ENCODE measurements at places on chromosomes 3 and 15.

GRCh38 chr3:110199588-110199943 is 862.2 kb upstream of the DPPA4 start:
- no peak for DNase-seq

DNA sequence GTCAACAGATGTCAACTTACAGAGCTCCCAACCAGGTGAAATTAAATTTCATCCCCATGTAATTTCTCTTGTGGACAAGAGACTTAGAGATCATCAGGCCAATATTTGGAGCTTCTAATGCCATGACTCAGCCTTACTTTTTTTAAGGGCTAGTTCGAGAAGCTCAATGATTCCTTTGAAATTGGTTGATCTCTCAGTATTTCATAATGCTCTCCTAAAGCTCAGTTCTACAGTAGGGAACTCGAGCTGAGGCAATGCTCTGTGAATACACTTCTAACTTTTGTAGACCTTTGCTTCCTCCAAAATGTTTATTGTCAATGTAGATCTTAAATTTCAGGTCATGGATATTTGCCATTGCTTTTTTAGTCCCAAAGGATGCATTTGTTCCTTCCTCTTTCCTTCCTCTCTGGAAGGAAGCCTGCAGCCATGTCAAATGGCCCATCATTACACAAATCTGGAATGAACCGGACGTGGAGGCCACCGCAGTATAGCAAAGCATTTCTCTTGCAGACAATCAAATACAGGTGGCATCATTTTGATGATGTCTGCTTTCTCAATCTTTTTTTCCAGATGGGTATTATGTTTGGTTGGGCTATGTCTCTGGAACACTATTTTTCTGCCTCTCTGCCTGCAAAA is 28.3 kb downstream of the STARD5 start:
- no peak for DNase-seq

- DNase-seq: no peak
Observed at GRCh38 chr3:48697952-48698351, 12.2 kb upstream of the NCKIPSD start.

GRCh38 chr3:243356-243725 is 46.8 kb downstream of the CHL1 start:
- DNase-seq: no peak

- DNase-seq: peak; percentile 49
Observed at GRCh38 chr15:61835496-61836106, 224.6 kb downstream of the VPS13C start.

GRCh38 chr3:64079369-64080150 is 56.3 kb upstream of the PSMD6 start:
- DNase-seq: no peak

- DNase-seq: no peak
Observed at GRCh38 chr15:84797801-84798200, 19.4 kb upstream of the ALPK3 start.
